ENCODE measurements at places on chromosomes 5 and 9. TPM values are rescaled to one million over a fixed set of nuclear protein-coding genes. Genes with fewer than 3 reads are reported as not detected.

- H3K36me3 ChIP-seq = peaks cover 50% of the 10 kb centered on the region
- DNase-seq = no peak
- no peaks in the 10 kb centered on the region for H3K27me3 ChIP-seq
- H3K27ac ChIP-seq = no peak overlapping the region
- H3K4me3 ChIP-seq = no peak overlapping the region
- H3K4me1 ChIP-seq = peaks cover 16% of the 10 kb centered on the region
These were observed 1.7 kb downstream of the DIAPH1 start for GRCh38 chr5:141617128-141617527.

DNA sequence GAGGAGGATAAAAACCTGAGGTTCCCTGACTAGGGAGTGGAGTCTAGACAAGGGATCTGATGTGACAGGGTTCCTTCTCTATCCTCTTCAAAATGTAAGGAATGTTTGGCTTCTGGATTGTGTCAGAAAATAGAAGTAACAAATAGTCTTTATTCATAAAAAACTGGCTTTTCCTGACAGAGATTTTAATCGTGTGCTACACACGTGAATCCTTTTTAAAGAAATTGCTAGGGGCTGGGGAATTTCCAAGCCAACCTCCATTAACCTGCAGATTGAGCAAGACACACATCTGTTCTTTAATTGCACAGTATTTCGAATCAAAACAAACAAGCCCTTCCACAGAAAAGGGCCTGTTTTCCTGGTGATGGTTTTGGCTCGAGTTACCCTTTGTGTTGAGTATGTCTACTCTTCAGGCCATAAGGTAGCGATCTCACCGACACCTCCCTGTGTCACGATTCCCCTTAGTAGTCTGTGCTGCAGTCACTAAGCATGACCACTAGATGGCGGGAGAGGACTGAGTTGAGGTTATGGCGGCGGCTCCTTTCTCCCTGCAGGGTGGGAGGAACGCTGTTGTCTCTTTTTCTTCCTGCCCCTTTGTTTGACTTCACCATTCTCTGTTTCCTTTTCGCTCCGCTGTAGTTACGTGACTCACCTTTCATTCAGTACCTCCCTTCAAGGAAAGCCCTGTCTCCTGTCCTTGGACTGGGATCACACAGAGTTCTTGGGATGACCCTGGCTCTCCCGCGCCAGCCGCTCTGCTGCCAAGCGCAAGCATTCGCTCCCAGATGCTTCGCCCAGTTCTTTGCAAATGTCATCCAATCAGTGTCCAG lies 137.1 kb upstream of the SLC24A2 start:
- H3K27me3 ChIP-seq = no peaks in the 10 kb centered on the region
- H3K4me3 ChIP-seq = peak overlapping the region; percentile 25
- no peaks in the 10 kb centered on the region for H3K36me3 ChIP-seq
- no peak overlapping the region for H3K27ac ChIP-seq
- H3K4me1 ChIP-seq = no peaks in the 10 kb centered on the region

DNA sequence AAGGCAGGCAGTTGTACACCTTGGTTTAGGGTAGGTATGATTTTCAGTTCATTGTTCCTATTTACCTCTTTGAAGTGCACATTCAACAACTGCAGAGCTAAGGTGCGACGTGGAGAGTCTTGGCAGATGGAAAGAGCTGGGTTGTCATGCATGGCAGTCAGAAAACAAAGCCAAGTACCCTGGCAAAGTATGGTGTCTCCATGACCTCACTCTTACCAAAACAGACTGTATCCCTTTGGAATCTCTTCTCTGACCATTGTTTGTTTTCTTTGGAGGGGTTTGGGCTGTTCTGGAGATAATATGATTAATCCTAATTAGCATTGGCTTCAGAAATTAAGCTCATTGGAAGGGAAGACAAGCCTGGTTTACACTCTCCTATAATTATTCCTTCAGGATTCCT lies 665.7 kb downstream of the DNAH5 start:
- no peak for DNase-seq
- no peak overlapping the region for H3K27ac ChIP-seq
- no peaks in the 10 kb centered on the region for H3K27me3 ChIP-seq
- H3K36me3 ChIP-seq = no peaks in the 10 kb centered on the region
- H3K4me3 ChIP-seq = no peak overlapping the region

GRCh38 chr9:114207034-114207810 lies 51.9 kb downstream of the COL27A1 start:
- H3K27me3 ChIP-seq = no peaks in the 10 kb centered on the region
- DNase-seq = no peak
- H3K4me1 ChIP-seq = peaks cover 25% of the 10 kb centered on the region

The COL23A1 gene
- not detected for total RNA-seq

The PLPPR1 gene
- not detected for total RNA-seq

The GPX8 gene
- 136 TPM for total RNA-seq

The SLCO6A1 gene
- not detected for total RNA-seq

The TAS2R1 gene
- total RNA-seq = not detected

DNA sequence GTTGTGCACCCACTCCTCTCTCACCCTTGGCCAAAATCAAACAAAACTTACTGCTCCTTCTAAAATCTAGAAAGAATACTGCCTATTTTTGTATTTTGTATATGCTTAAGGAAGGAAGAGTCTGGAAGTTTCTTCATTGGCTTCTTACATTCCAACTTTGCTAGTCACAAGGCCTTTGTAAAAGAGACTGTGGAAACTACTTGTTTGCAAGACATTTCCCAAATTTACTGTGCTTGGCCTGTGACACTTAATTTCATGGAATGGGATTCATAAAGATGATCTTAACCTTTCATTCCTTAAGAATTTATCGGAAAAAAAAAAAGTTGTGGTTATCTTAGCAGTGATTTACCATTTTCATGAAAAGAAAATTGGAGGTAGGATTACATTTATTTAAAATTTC lies 208.9 kb downstream of the VPS13A start:
- H3K36me3 ChIP-seq = no peaks in the 10 kb centered on the region
- H3K4me1 ChIP-seq = peaks cover 4% of the 10 kb centered on the region
- no peak for DNase-seq
- no peak overlapping the region for H3K4me3 ChIP-seq
- H3K27me3 ChIP-seq = no peaks in the 10 kb centered on the region
- H3K27ac ChIP-seq = no peak overlapping the region

The DDX4 gene
- not detected for total RNA-seq

DNA sequence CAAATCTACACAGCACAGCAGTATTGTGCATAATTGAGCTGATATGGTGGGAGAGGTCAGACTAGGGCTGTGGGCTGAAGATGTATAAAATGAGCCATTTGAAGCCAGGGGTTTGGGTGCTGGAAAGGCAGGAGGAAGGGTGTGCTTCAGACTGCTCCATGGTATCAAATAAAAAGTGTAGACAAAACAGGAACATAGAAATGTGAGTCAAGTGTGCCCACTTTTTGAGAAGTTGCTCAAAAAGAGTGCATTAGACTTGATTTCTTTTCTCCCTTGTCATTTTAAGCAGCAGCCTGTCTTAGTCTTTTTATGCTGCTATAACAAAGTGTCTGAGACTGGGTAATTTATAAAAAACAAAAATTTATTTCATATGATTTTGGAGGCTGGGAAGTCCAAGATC lies 55.8 kb upstream of the ZFAND5 start:
- no peak overlapping the region for H3K4me3 ChIP-seq
- DNase-seq = no peak
- no peaks in the 10 kb centered on the region for H3K27me3 ChIP-seq
- H3K27ac ChIP-seq = no peak overlapping the region

DNA sequence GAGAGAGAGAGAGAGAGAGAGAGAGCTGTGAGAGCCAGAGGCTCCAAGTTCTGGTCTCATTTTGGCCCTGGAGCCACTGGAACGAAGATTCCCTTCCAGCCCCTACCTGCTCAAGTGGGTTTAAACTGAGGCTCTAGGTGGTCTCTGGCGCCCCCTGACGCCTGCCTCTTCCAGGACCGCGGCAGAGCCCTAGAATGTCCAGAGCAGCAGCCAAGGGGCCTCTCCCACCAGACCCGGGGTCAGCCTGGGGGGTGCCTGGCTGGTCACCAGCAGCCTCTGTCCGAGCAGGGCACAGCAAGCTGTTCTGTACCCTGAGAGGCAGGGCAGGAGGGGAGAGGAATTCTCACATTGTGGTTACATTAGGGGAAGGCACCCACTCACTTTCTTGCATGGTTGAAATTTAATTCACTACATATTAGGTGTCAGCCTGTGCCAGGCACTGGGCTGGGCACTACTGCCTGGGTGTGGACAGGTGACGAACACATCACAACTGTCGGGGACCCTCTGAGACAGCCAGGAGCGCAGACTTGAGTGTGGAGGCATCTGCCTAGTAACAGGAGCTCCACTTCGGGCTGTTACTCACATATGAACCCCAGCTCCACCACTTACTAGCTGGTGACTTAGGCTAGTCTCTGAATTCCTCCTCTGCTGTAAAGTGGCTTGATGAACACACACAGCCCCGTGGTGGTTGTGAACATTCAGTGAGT lies 44.5 kb downstream of the AMBP start:
- H3K36me3 ChIP-seq = peaks cover 34% of the 10 kb centered on the region
- H3K27me3 ChIP-seq = no peaks in the 10 kb centered on the region
- no peaks in the 10 kb centered on the region for H3K4me1 ChIP-seq

DNA sequence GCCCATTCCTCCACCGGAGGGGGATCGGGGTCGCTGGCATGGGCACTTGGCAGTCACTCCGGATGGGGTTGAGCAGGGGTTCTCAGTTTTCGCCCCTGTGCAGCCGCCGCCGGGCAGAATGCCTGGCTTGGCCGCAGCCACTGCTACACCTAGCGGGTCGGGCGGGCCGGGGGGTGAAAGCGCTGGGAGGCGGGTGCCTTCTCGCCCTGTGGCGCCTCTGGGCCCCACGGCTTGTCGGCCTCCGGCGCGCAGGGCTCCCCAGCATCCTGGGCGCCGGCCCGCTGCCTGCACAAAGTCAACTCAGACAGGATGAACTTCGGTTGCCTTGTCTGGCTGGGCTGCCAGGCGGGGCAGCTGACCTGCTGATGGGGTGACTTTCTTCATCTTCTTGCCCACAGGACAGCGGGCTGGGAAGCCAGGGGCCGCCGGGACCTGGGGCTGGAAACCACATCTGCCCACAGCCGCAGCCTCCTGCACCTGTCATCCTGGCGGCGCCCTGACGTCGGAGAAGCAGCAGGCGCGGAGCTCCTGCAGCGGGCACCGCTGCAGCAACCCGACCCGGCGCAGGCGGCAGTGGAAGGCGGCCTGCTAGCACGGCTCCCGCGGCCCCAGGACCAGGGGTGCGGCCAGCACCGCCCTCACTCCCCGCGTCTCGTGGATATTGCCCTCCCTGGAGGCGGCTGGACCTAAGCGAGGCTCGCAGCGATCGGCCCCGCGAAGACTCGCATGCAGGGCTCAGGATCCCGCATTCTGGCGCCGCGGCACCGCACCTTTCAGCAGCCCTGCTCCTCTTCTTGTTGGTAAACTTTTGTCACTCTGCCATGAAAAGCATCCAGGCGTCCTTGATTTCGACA lies 1.3 kb upstream of the ANKRD18A start:
- H3K27me3 ChIP-seq = peaks cover 16% of the 10 kb centered on the region
- no peak overlapping the region for H3K4me3 ChIP-seq
- no peak for DNase-seq
- H3K27ac ChIP-seq = no peak overlapping the region
- no peaks in the 10 kb centered on the region for H3K36me3 ChIP-seq
- H3K4me1 ChIP-seq = peaks cover 5% of the 10 kb centered on the region

The ADAMTSL1 gene
- total RNA-seq = 0.95 TPM

GRCh38 chr5:132496631-132497487 lies 6.3 kb upstream of the IRF1 start:
- no peaks in the 10 kb centered on the region for H3K27me3 ChIP-seq
- peak overlapping the region; percentile 48 for H3K4me3 ChIP-seq
- H3K27ac ChIP-seq = peak overlapping the region; percentile 95
- H3K4me1 ChIP-seq = peaks cover 52% of the 10 kb centered on the region
- H3K36me3 ChIP-seq = no peaks in the 10 kb centered on the region

- no peak overlapping the region for H3K27ac ChIP-seq
- no peaks in the 10 kb centered on the region for H3K4me1 ChIP-seq
- H3K27me3 ChIP-seq = no peaks in the 10 kb centered on the region
- no peak for DNase-seq
- H3K36me3 ChIP-seq = no peaks in the 10 kb centered on the region
- no peak overlapping the region for H3K4me3 ChIP-seq
These were observed 219.0 kb upstream of the IRX1 start for GRCh38 chr5:3376611-3377010.

DNA sequence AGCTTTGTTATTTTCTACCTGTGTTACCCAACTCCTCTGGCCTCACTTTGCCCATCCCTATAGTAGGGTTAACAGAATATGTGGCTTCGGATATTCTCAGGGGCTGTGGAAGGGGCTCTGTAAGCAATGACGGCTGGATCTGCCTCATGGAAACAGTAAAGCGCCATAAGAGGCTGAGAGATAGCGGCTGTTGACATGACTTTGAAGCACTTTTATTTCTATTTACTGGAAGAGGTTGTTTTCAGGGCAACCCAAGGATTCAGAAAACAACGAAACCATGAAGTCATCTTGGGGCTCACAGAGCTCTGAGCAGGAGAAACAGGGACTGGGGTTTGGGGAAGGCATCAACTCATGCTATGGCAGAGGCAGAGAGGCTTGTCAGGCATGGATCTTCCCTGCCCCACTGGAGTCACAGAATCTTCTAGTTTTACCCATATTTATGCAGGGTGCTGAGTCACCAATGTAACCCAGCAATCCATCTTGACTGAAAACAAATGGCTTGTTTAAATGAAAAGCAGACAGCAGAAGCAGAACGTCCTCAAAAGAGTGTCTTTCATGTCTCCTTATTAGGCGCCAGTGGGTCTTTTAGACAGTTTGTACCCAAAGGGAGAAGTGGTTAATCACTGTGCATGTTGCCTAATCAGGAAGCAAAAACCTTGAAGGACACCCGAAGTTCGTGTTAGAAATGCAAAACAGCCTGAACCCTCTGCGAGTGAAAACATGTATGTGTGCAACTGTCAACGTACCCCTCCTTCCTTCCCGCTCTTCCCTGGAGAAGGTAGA lies 113.0 kb downstream of the COL23A1 start:
- H3K36me3 ChIP-seq = no peaks in the 10 kb centered on the region
- H3K27ac ChIP-seq = no peak overlapping the region
- H3K4me1 ChIP-seq = no peaks in the 10 kb centered on the region
- no peak for DNase-seq
- no peak overlapping the region for H3K4me3 ChIP-seq

The ERMP1 gene
- total RNA-seq = 3.2 TPM

The RNF20 gene
- 31.7 TPM for total RNA-seq

- no peak for DNase-seq
- H3K4me1 ChIP-seq = 0 out of 2 replicates have a peak, but pooled peaks cover 3% of the 10 kb centered on the region
- no peaks in the 10 kb centered on the region for H3K36me3 ChIP-seq
- H3K27me3 ChIP-seq = no peaks in the 10 kb centered on the region
These were observed 169.2 kb upstream of the SLC30A5 start for GRCh38 chr5:68924481-68925145.

The PCDHA3 gene
- total RNA-seq = 0.05 TPM
